ENCODE measurements at places on chromosomes 5 and 9.
A peak's percentile ranks its signal among the peaks of the same experiment; 100 is the strongest.

DNA sequence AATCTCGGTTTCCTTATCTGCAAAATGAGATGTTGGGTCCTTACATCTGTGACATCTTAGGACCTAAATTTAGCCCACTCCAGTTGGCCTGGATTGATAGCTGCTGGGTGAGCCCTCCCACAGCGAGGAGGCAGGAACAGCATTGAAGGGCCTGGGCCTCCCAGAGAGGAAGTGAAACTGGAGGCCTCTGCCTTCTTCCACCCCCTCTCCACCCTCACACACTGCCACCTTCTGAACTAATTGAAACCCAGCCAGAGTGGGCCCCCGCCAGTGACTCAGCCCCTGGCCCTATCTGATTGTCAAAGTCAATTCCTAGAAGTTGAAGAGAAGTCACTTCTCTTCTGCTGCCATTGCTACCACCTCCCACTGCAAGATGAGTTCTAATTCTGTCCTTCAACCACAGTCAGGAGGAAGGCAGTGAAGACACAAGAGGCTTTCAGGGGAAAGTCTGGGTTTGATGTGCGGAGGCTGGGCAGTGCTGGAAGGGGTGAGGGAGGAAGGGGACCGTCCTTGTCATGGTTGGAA, 55.2 kb upstream of the NEK6 start:
- peak; percentile 57 for DNase-seq

DNA sequence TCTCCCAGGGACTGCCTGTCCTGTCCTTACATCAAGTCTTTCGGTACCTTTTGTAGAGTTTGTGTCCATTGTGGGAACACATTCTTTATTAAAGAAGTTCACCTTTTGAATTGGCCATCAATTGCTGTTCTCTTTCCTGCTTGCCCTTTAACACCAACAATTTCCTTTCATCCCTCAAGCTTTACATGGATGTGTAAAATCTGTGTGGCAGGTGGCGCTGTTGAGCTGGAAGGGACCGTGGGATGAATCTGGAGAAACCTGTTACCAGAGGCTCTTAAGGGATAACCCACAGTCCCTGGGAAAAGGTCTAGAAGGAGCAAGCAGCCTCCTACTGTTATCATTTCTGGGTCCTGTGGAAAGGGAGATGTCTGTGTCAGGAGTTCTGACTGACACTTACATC, 7.9 kb upstream of the ZFP62 start:
- DNase-seq = peak; percentile 46

DNA sequence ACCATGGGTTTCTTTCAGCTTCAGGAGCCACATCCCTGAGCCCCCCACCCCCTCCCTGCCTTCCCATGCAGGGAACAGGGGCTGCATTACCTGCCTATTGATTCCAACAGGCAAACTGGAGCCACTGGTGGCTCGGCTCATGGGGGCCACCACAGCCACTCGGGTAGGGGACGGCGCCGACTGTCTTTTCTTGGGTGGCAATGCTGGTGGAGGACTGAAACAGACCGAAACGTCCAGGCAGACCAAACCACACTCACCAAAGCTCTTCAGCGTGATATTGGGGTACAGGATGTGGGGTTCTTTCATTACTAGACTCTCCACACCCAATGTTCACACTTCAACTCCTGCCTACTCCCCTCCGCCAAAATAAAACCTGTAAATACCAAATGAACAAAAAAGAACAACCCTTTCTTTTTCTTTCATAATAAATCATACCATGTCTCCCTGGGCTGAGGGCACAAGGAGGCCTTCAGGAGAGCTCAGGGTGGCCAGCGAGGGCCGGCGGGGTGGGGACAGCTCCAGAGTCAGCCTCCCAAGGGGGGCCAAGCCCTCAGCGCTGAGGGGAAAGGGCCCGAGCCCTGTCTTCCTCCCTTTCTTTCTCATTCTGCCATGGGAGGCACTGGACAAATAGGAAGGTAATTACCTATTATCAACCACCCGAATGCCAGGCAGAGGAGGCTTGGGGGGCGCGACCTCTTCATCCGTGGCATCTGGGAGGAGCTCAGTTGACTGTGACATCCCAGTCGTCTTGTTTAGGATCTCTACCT, 83.3 kb downstream of the PRRT1B start:
- no peak for DNase-seq

- DNase-seq = no peak
These were observed 388.5 kb upstream of the CTNND2 start for GRCh38 chr5:12292610-12293204.

GRCh38 chr5:146042628-146043279, 62.6 kb downstream of the PLAC8L1 start:
- no peak for DNase-seq

GRCh38 chr9:89435071-89435823, 62.7 kb downstream of the SEMA4D start:
- no peak for DNase-seq

Measured in CD4-positive, alpha-beta T cell treated with Interleukin-6 at 100 ng/mL for 8 hours (primary cell).